ENCODE measurements at places on chromosomes 6 and 20.

DNA sequence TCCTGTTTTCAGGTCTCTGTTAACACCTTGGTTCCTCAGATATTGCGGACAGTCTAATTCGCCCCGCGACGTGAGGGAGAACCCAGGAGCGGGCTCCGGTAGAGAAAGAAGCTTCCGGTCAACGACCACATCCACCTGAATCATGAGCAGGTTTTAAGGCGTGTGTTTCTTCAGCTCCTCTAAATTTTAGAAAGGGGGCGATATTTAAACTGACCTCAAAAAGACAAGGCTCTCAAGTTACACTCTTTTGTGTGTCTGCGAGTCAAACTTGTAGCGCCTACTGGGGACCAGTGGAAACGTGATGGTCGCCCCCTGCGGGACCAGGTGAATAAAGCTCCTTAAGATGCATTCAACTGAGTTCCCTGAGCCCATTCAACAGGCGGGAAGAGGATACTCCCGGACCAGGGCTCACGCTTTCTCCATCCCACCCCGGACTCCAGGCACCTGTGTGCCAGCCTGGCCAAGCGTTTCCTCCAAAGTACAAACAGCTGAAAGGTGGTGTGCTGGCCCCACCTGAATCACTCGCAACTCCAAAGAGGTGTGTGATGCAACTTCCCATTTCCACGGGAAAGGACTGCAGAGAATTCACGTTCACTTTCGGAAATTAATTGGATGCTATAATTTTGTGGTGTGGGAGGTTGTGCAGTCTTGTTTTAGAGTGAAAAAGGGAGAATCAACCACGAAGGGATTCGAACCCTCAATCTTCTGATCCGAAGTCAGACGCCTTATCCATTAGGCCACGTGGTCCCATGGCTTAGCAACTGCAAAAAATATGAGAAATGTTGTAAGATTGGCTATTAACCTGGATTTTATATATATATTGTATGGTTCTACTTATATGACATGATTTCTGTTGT is 17.0 kb downstream of the GPX5 start:
- DNase-seq: peak; percentile 73

DNA sequence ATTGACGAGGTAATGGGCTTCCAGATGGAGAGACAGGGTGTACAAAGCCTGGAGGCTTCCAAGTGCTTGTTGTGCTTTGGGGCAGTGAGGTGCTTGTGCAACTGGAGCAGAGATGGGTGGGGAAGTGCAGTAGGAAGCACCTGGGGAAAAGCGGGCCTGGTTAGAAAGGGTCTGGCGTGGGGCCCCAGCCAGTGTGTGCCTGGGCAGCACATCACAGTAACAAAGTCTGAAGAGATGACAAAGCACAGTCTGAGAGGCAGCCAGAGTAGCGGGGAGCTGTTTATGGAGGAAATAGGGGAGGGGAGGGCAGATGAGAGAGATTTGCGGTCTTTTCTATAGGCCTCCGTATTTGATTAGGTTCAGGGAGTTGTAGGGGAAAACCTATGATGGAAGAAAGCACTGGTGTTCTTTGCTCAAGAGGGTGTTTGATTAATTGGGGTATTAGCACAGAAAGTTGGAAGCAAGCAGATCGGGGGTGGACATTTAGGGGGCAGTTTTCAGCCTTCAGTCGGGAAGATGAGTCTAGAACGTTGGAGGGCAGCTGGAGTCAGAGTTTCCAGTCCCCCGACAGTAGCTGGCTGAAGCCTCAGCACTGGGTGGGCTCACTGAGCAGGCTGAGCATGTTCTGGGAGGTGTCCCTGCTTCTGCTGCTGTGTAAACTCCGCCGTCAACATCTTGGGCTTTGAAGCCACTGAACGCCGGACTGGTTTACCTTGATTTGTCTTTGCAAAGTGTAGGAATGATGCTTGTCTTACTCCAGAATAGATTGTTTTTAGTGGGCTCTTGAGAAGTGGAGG is 15.5 kb upstream of the MROH8 start:
- no peak for DNase-seq

DNA sequence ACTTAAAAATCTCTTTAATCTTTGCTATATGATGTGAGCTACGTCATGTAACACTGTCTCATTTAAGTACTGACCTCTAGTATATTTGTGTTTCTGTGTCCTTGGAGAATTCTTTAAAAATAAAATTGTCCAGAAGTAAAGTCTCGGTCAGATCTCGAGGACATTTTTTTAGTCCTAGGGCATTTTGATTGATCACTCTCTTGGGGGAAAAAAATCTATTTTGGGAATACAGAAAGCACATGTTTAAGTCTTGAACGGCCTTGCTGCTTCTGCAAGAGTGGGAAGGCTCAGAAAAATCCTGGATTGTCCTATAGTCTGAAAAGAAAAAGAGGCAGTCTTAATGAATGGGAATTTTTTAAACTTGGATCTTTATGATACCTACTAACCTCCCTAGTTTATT is 234.3 kb downstream of the UTRN start:
- DNase-seq: no peak

DNA sequence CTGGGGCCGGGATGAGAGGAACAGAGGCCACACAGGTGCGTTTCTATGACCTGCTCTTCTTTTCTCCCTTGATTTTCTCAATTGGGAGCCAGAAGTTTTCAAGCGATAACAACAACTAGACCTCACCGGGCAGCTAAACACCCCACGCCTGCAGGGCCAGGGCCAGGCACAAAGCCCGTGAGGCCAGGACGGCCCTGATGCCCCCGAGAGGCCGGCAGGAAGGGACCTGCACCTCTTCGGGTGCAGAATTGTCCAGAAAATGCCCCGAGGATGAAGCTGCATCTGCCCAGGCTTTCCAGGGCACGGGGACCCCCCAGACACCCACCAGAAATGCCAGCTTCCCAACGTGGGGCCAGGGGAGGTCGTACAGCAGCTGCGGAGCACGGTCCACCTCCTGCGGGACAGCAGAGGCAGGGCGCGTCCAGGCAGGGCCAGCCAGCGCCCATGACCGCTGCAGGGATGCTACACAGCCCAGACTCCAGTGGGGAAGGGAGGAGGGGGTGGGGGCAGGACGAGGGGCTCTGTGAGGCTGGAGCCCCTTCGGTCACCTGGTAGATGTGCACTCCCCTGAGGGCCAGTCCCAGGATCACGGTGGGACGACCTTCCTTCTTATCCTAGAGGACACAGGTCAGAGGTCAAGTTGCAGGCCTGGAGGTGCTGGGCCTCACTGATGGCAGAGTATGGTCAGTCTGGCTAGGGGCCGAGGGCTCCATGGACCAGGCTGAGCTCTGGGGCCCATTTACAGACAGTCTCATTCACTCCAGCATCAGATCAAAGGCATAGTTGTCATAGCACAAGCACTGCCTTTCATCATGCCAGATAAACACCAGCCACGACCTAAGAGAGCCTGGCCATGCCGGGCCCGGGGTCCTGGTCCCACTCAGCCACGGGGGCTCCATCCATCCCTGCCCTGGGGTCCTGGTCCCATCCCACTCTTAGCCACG is 16.4 kb downstream of the FRMD1 start:
- DNase-seq: no peak

- DNase-seq: no peak
These were observed 252.7 kb upstream of the POU3F2 start for GRCh38 chr6:98581705-98582104.

DNA sequence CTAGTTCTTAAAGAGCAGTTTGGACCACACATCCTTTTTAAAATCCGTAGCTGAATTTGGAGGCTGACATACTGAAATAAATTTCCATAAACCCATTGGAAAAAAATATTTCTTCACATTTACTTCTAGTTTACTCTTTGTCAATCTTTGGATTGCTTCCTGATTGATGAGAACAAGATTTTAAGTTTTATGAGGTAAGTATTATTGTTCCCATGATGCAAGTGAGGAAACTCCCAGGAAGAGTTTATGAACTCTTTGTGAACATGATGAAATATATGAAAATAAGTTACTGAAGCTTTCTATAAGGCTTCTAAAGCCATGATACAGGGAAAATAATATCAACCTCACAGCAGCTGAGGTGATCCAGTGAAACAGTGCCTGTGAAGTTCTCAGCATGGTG is 320.0 kb downstream of the GJA1 start:
- no peak for DNase-seq

- no peak for DNase-seq
These were observed 305.2 kb downstream of the ESR1 start for GRCh38 chr6:152112491-152113261.

DNA sequence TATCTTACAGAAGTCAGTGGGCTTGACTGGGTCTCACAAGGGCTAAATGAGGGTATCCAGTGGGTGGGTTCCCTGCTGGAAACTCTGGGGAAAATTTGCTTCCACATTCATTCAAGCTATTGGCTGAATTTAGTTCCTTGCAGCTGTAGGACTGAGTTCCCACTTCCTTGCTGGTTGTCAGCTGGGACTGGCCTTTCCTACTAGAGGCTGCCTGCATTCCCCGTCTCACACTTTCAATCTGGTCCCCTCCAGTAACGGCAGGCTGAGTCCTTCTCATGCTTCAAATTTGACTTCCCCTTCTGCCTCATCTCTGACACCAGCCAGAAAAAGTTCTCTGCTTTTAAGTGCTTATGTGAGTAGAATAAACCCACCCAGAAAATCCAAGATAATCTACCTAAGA is 4.4 kb downstream of the CSNK2A1 start:
- DNase-seq: no peak

GRCh38 chr20:2093159-2093781 is 8.4 kb upstream of the STK35 start:
- DNase-seq: no peak

- no peak for DNase-seq
These were observed 138.5 kb upstream of the PHACTR1 start for GRCh38 chr6:12578097-12578496.

- DNase-seq: no peak
These were observed 2.0 kb downstream of the GLP1R start for GRCh38 chr6:39050453-39051112.

GRCh38 chr6:147873816-147874215 is 365.3 kb downstream of the SAMD5 start:
- DNase-seq: no peak

DNA sequence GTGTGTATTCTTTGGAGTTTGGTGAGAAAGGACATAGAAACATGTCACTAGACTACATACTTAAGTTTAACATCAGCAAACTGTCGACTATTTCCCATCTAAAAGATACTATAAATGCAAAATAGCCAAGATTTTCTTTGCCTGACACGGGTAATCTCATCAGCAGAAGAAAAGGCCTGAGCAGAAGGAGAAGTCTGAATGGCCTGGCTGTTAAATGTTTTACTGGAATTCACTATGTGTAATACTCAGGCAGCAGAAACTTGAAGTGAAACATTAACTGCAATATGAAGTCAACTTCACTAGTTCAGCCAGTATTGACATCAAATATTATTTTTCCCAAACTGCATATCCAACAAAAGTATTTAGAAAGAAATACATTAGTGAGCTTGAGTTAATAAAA is 6.4 kb upstream of the DSE start:
- DNase-seq: no peak

GRCh38 chr6:101489456-101489855 is 95.9 kb downstream of the GRIK2 start:
- no peak for DNase-seq

- DNase-seq: no peak
These were observed 3.9 kb upstream of the MARCKS start for GRCh38 chr6:113853252-113853651.

DNA sequence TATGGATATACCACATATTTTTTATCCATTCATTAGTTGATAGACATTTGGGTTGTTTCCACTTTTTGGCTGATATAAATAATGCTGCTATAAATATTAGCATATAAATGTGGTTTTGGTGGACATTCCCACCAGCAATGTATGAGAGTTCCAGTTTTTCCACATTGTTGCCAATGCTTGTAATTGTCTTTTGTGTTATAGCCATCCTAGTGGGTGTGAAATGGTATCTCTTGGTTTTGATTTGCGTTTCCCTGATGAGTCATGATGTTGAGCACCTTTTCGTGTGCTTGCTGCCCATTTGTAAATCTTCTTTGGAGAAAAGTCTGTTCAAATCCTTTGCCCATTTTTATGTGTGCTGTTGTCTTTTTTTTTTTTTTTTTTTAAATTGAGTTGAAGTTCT is 54.4 kb downstream of the DHX35 start:
- DNase-seq: no peak

DNA sequence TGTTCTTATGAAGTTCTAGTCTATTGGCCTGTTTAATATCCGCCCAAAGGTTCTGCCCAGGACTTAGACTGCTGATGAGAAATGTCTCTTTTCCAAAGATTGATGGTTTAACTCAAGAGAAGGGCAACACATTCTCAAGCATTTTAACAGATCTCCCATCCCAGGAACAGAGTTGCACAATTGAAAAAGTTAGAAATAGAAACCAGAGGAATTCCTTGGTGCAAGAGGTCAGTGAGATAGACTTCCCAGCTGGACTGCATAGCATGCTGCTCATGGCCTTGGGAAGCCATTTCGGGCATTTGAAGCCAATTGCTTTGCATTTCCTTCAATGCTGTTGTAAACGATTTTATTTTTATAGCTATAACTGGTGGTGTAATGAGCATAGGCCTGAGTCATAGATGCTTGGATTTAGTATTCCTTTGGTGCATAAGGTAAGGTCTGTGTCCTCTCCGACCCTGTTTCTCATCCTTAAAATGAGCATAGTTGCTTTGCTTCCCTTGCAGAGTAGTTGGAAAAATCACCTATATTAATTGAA is 292.2 kb upstream of the JAG1 start:
- DNase-seq: no peak

DNA sequence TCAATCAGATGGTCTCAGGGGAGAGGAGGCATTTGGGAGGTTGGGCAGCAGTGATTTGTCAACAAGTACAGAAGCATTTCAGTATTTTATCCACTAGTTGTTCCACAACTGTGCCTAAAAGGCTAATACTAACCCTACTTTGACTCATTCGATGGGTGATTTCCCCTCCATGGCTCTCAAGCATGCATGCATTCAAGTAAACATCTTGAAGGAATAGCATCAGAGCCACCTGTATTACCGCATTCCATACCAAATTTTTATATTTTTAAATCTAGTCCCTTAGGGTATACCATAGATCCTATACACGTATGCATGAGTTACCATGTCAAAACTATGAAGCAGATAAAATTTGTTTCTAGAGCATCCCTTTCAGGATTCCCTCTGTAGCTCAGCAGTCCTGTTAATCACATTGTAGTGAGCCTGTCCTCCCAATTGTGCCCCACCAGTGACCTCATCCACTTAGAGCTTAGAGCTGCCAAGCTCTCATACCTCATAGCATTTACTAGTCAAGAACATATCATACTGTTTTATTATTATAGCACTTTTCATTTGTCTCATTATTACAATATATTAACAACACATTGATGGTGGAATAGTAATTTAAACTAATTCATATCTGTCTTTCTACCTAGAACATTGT is 213.8 kb downstream of the LAMA2 start:
- no peak for DNase-seq

GRCh38 chr6:88013015-88013414 is 34.6 kb upstream of the SPACA1 start:
- DNase-seq: no peak

DNA sequence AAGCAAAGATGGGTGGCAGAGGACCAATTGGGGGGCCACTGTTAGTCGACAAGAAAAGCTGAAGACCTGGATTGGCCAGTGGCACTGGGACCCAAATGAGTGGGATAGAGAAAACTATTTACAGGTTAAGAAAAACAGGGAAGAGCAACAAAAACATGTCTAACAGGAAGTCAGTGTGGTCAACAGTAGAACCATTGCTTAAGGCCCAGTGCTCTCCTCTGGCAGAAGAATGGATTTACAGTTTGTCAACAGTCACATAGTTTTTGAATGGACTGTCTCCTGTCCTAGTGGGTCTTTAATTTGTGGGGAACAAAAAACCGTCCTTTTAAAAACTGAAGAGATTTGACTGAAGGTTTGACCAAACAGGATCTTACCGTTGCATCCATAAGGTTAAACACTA is 12.1 kb upstream of the WTAP start:
- no peak for DNase-seq

Measured in fibroblast of skin of left biceps (primary cell).